NCI-H2081 treated with DMSO at 0.1 percent for 48 hours (cell line): ENCODE measurements at places on chromosomes 5 and 9.

DNA sequence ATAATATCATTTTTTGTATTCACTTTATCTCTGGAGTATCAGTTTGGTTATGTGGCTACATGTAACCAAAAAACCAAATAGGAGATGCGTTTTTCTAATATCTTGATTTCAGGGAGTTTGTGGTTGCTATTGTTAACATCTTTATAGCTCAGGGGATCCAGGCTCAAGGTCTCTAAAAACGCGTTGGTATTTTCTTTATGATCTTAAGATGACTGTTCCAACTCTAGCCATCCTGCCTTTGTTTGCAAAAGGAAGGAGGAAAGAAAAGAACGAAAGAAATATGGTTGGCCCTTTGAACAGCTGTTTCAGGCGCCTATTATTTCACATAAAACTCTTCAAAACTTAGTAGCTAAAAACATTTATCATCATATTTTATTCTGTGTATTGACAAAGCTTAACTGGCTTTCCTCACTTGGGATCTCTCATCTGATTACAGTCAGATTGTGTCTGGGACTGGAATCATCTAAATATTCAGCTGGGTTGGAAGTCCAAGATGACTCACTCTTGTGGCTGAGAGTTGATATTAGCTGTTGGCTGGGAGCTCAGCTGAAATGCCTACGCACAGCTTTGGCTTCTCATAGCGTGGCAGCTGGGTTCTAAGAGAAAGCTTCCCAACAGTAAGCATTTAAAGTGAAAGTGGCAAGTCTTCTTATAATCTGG is 60.1 kb downstream of the FAM174A start:
- DNase-seq = no peak

- DNase-seq = no peak
Measured at GRCh38 chr9:92179286-92180001, 64.2 kb upstream of the SPTLC1 start.

- no peak for DNase-seq
Measured at GRCh38 chr5:58505971-58506640, 14.9 kb downstream of the GAPT start.

GRCh38 chr9:35757892-35758275 is 3.8 kb upstream of the MSMP start:
- no peak for DNase-seq

DNA sequence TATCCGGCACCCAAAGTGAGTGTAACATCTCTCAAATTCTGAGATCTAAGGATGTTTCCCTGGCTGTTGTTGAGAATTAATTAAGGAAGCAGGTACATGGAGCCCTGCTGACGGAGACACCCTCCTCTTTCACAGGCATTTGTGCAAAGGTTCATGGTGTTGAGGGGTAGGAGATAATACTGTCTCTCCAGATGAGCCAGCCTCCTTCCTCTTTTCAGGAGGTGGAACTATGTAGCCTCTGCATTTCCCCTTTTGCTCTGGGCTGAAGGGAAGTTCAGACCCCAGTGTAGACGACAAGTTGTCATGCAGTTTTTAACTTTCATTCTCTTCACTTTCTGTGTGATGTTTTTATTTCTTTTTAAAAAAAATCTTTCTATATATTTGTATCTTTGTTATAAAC is 107.5 kb downstream of the GALNT10 start:
- DNase-seq = no peak

- no peak for DNase-seq
Measured at GRCh38 chr5:101877451-101877850, 418.6 kb downstream of the SLCO4C1 start.

DNA sequence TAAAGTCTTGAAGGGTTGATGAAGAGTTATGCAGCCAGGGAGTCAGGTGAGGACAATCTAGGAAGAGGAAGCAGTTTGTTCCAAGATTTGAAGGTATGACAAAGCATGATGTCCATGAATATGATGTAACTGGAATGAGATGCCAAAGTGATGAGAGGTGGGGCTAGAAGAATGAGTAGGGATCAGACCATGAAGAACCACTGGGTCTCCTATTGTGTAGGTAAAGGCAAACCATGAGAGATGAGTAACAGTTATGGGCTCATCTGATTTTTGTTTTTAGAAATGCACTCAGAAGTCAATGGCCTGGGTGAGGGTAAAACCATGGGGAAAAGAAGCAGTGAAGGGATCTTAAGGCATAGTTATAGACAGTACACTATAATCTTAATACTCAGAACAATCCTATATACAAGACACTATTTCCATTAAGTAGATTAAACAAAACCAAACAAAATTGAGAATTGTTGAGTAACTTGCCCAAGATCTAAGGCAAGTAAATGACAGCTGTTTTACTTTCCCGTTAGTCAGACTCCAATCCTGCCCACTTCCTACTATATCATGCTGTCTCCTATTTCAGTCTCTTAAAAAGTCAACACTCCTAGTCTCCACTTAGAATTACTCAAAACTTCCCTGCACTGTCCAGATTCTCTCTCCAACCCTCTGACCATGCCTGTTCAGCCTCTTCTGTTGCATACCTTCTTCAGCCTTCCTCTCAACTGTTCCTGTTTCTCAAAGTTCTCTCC is 393.8 kb upstream of the MEF2C start:
- DNase-seq = no peak

DNA sequence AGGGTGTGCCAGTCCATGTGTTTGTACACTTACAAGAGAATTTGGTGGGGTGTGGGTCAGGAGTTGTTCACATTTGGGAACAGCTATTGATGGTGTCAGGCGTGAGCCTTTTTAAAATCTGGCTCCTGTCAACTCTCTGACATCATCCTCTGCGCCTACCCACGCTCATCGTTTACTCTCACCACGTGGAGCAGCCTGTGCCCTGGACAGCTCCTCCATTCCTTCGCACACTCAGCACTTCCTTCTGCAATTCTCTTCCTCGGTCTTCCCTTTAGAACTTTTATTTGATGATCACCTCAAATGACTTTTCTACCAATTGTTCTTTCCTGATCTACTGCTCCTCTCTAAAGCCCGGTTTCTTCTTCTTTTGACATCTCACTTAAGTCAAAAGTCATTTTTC is 42.1 kb upstream of the GNAQ start:
- no peak for DNase-seq

DNA sequence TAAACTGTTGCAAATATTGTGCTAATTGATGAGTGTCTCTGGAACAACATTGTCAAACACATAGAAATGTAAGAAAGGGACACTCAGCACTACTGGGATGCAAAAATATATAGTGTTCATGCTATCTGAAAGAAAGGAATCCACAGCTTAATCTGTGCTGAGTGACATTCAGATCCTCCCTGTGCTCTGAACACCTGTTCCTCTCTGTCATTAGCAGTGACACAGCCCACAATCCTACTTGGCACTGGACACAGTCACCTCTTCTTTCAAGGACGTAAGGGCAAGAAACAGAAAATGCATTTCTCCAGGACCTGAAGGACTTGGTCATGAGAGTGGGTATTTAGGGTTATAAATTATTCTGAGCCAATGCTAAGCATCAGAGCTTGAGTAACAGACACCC is 121.4 kb upstream of the SV2C start:
- no peak for DNase-seq

DNA sequence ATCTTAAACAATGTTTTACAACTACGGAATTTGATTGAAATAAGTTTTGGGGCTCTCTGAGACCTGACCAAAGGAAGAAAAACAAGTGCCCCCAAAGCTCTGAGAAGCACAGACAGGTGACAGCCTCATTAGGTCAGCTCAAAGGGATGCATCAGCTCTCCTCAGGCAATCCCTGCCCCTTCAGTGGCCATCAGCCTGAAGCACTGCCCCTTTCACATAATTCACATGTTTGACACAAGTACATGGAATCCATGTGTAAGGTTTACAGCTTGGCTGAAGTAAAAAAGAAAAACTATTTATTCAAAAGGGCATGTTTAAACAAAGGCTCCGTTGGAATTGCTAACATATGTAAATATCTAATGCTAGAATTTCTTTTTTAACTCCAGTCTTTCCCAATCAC is 56.3 kb downstream of the TSSK1B start:
- no peak for DNase-seq

GRCh38 chr5:170067574-170068170 is 38.0 kb upstream of the FOXI1 start:
- DNase-seq = no peak
